Endothelial cell (in vitro differentiated cells): ENCODE measurements at places on chromosomes 1 and 21.

- DNase-seq: no peak
Measured at GRCh38 chr1:209106861-209107260, 476.7 kb upstream of the CAMK1G start.

DNA sequence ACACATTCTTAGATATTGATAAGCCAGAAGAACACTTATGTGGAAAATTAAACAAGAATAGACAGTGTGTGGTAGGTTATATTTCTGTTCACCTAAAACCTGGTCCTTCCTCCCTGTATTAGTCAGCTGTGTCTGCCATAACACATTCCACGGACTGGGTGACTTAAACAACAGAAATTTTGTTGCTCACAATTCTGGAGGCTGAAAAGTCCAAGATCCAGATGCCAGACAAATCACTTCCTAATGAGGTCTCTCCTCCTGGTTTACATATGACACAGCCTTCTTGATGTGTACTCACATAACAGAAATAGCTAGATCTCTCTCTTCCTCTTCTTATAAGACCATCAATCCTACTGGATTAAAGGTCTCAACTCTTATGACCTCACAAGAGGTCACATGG, 25.7 kb downstream of the JMJD4 start:
- no peak for DNase-seq

GRCh38 chr1:20727746-20728316, 4.7 kb downstream of the SH2D5 start:
- DNase-seq: no peak

DNA sequence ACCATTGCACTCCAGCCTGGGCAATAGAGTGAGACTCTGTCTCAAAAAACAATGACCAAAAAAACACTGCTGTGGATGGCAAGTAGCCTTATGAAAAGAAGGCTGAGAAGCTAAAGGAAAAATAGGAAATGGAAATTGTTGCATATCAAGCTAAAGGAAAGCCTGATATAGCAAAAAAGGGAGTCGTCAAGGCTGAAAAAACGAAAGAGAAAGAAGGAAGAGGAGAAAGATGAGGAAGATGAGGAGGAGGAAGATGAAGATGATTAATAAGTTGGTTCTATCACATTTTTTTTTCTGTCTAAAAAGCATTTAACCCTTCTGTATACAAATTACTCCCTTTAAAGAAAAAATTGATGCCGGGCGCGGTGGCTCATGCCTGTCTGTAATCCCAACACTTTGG, 10.2 kb upstream of the PRDX1 start:
- DNase-seq: no peak

DNA sequence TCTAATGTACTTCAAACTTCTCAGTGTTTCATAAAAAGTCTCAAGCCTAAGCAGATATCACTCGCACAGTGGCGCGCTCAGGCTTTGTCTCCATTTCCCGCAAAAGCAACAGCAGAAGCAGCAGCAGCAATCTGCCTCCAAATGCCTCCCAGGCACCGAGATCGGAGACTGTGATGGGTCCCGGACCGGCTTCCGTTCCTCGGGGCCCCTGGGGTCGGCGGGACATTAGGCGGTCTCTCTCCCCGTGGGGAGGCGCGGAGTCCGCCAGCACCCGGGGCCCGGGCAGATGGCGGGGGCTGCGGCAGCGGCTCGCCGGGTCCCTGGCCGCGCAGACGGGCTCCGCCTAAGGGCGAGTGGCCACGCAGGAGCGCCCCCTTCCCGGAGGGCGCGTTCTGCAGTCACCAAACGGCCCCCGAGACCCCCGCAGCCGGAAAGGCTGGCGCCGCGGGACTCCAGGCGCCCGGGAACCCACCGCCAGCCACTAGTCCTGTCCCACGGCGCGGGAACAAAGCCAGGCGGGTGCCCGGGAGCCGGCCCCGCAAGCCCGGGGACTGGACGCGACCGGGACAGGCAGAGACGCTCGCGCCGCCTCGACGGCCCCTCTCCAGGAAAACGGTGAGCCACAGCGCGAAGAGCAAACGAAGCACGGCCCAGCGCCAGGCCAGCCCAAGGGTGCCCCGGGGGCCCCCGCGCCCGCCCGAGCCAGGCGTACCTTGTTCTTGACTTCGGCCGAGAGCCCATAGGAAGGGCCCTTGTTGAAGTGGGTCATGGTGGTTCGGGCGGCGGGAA, 590 bp downstream of the CNN3 start:
- DNase-seq: peak; percentile 77

- no peak for DNase-seq
Measured at GRCh38 chr1:234562334-234562733, 47.6 kb downstream of the IRF2BP2 start.

GRCh38 chr1:74733604-74734484, 892 bp downstream of the TYW3 start:
- peak; percentile 57 for DNase-seq

DNA sequence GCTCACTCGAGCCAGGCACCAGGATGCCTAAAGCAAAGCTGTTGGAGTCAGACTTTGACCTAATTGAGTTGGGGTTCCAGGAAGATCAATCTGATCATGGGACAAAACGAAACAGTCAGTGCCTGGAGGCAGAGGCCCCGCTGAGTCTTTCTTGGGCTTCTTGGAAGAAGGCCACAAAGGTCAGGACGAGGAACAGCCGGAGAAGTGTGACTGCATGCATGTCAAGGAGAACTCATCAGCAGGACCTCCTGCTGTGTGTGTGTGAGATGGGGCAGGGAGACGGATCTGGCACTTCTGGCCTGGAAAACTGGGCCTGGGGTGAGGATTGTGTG, 190.8 kb downstream of the CAMTA1 start:
- no peak for DNase-seq

DNA sequence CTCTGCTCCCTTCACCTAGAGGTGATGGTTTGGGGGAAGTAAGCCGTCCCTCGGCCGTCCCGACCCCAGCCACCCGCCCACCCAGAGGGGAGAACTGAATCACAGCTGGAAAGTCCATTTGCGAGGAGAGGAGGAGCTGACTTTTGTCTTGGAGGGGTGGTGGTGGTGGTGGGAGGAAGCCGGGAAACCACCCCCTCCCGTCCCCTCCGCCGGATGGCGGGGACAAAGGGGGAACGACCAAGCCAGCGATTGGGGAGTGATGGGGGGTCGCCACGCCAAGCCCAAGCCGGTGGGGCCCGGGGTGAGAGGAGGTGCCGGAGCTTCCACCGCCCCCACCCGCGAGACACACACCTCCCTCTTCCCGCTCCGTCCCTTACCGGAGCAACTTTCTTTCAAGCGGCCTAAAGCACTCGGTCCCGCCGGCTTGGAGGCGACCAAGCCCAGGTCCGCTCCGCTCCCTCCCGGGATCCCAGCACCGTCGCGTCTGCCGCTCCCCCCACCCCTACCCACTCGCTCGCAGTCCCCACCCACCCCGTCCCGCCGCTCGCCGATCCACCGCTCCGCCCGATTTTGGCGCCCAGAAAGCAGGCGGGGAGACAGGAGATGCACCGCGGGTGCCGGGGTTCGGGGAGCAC, 540 bp downstream of the ARHGEF2 start:
- DNase-seq: peak; percentile 43

- DNase-seq: no peak
Measured at GRCh38 chr1:72122099-72122880, 160.0 kb downstream of the NEGR1 start.

DNA sequence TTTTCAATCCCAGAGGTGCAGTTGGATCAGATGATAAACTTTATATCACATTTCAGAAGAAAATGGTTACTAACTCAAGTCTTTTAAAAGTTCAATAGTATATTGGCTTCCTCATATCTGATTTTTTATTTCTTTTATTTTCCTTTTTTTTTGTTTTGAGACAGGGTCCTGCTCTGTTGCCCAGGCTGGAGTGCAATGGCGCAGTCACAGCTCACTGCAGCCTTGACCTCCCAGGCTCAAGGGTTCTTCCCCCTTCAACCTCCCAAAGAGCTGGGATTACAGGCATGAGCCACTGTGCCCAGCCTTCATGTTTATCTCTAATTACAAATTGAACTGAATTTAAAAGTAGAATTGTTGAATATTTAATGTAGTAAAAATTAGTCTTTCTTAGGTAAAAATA, 13.9 kb downstream of the FLVCR1 start:
- DNase-seq: no peak

GRCh38 chr1:11802973-11803885, 2.5 kb downstream of the MTHFR start:
- DNase-seq: peak; percentile 71

GRCh38 chr1:60875138-60875537, 207.2 kb upstream of the NFIA start:
- no peak for DNase-seq

DNA sequence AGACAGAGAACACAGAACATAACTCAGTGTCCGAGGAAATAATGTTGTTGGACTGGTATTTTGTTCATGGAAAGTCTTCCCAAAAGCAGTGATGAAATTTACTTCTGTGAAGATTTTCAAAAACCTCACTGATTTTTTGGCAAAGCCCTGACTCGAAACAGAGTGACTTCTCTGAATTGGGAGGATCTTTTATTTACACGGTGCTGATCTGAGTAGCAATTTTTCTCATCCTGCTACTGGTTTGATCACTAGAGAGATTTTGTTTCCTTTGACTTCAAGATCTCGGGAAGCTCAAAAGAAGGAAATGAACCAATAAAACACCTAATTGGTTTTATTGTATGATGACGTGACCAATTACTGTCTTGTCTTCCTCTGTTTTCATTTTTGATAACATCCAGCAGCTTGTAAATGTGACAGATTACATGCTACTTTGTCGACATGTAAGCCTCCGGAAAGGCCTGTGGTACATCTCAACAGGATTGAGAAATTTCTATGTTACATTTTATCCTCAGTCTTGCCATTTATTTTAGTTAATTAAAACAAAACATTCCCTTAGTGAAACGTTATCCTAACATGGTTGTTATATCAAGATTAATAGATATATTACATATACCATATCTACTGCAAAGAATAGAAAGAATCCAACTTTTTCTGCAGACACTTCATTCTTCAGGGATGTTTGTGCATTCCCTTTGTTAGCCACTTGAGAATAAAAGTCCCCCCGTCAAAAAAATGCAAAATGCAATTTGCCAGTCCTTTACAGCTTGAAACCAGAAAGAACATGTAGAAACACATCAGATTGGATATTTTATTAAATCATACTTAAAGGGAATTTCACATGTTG, 42.8 kb upstream of the IFI44L start:
- no peak for DNase-seq

DNA sequence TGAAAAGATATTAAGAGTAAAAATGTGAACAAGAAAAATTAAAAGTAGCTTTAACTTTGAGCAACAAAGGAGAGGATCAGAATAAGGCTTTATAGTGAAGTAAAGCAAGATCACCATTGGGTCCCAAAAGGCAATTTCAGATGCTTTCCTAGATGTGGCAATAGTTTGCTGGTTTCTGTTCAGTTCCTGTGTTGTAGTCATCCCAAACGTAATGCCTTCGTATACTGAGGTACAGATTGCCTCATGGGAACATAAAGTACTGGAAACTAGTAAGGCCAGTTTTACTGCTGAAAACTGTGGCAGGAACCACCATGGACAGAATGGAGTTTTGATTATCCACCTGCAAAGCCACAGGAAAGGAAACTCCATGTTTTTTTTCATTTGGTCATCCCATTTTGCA, 283.5 kb upstream of the SGIP1 start:
- DNase-seq: no peak

DNA sequence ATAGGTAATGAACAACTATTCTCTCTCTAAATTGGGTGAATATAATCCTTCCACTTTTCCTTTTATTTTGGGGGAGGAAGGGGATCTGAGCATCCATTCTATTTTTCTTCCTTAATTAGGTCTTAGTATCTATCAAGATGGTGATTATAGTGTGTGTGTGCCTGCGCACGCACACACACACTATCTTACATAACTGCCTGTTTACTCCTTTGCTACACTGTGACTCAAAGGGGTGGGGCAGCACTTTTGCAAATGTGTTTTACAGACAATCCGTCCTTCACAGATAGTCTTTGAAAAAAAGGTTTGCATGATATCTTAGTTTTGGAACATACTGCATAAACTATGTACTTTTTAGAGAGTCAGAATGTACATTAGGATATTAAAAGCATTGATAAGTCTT, 191.5 kb downstream of the SDCCAG8 start:
- DNase-seq: no peak

GRCh38 chr1:230596306-230596705, 46.0 kb upstream of the COG2 start:
- DNase-seq: no peak

DNA sequence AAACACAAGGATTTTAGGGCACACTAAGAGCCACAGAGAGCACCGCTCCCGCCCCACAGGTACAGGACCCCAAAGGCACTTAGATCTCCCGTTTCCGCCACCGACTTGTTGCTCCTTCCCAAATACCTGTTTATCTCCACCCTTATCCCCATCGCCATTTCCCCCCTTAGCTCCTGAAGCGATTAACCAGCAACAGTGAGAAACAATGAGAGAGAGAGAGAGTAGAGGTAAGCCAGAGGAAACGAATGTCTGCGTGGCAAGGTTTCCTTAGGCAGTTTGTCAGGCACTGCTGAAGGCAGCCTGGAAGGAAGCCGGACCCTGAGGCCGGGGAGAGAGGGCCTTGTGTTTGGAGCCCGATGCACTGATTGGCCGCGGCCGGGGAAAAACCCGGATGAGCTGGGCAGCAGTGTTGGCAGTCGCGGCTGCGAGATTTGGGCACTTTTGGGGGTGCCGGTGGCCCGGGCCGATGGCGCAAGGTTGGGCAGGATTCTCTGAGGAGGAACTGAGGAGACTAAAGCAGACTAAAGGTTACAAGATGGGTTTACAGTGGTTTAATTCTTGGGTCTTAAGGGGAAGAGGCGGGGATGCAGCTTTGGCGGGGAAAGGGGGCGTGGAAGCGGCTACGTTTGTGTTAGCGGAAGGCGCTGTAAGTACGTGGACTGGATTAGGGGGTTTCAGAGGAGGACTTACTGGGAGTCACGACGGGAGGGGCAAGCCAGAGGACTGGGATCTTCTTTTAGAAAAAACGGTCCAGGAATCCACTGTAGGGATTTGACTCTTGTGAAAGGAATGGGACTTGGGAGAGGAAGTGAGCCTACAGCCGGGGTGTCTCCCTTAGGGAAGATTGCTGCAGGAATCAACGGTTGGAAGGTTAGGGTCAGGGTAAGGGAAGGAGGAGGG, at the start of gene GORAB:
TSS of gene GORAB (plus strand) at position 409 of the 900 bp plus-strand sequence. CDS start at position 467, 58 bp downstream.
- peak; percentile 88 for DNase-seq

GRCh38 chr21:27244776-27245175, 277.9 kb upstream of the ADAMTS5 start:
- DNase-seq: no peak

DNA sequence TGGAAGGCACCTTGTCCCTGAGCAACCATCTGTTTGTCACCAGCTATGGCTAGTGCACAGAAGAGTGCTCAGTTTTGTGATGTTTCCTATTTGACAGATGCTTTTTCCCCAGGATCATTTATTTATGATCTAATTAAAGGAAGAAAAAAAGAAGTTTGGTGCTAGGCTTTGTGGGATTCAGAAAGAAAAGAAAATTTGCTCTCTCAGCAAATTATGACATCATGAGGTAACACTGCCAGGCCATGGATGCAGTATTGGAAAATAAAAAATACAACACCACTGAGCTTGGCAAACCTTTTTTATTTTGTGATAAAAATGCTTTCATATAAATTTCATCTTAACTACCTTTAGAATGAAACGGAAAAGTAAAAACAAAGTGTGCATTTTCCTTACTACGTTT, 15.5 kb upstream of the ADAM30 start:
- no peak for DNase-seq
